ENCODE measurements at places on chromosomes 2 and 18. TPM values are rescaled to one million over a fixed set of nuclear protein-coding genes. Genes with fewer than 3 reads are reported as not detected.

The OR6B3 gene
- not detected for total RNA-seq

The RAB17 gene
- not detected for total RNA-seq

The ANKRD30BL gene
- not detected for total RNA-seq

The SPDYA gene
- total RNA-seq: 0.14 TPM

The TXNL4A gene
- 153 TPM for total RNA-seq

The DHRS9 gene
- 3.5 TPM for total RNA-seq

The LGALSL gene
- total RNA-seq: 10.1 TPM

The NOL4 gene
- total RNA-seq: not detected

The FAM237A gene
- not detected for total RNA-seq

The MYL1 gene
- total RNA-seq: not detected

All from A549 treated with ZK216348 at 1 μM for 4 hours (cell line).